ENCODE measurements at places on chromosomes 12 and 14. TPM values are rescaled to one million over a fixed set of nuclear protein-coding genes. Genes with fewer than 3 reads are reported as not detected.

Gene RPGRIP1
- not detected for total RNA-seq

Gene NPAS3
- not detected for total RNA-seq

Gene KLRC2
- total RNA-seq, result not detected

Gene SYNDIG1L
- total RNA-seq, result not detected

Gene RNASE4
- 6.2 TPM for total RNA-seq

Gene CNTN1
- not detected for total RNA-seq

Gene RPL41
- 3,324 TPM for total RNA-seq

Gene KLRD1
- 0.93 TPM for total RNA-seq

DNA sequence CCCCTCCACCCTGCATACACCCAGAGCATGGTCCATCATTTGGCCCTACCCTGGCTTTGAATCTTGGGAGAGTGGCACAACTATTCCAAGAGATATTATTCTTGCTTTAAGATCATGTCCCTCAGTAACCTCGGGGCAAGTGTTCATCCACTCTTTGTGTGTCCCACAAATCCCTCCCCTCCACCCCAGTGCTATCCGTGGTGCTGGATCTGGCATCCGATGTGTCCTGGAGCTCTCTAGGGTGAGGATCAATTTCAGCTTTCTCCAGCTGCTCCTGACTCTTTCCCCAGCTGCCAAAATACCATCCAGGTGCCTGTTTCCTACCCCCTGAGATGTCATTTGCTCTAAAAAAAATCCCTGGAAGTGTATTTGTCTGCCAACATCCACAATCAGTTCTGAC is 64.8 kb upstream of the CMKLR1 start:
- no peak for DNase-seq
- no peaks in the 10 kb centered on the region for H3K4me1 ChIP-seq
- H3K36me3 ChIP-seq, result no peaks in the 10 kb centered on the region
- H3K4me3 ChIP-seq, result no peak overlapping the region
- no peak overlapping the region for H3K27ac ChIP-seq

DNA sequence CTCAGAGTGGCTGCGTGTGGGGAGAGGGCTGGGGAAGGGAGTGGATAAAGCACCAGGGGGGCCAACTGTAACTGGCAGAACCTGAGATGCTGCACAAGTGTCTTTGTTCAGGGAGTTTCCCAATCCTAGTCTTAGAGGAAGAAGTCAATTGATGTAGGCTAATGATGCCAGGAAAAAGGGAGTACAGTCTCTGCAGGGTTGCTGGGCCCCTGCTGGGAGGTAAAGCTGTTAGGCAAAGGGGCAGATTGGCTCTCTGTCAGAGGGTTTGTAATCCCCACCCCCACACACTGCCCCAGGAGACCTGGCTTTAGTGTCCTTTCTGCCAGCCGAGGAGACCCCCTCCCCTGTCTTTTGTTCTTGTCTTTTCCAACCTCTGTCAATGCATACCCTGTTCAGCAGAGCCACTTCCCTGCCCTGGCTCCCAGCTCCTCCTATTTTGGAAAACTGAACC is 178.4 kb downstream of the KCNA5 start:
- H3K4me1 ChIP-seq, result no peaks in the 10 kb centered on the region
- peaks cover 38% of the 10 kb centered on the region for H3K27me3 ChIP-seq
- no peak overlapping the region for H3K4me3 ChIP-seq

DNA sequence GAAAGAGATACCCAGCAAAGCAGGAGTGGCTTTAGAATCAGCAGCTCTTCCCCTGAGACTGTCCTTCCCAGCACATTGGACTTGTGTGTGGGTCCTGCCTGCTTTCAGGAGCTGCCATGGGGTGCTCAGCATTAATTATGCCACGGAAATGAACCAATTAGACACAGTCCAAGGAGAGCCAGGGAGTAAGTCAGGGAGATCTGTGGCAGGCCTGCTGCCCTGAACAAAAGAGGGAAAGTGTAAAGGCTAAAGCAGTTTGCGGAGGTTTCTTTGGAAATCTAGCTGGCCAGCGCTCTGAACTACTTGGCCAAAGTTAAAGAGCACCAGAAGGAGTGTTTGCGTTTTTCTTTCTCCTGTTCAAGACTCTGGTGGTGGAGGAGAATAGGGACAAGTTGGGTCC is 65.7 kb upstream of the SRSF5 start:
- no peak for DNase-seq
- H3K4me1 ChIP-seq, result peaks cover 5% of the 10 kb centered on the region
- H3K27ac ChIP-seq, result no peak overlapping the region
- no peaks in the 10 kb centered on the region for H3K36me3 ChIP-seq

- 0 out of 2 replicates have a peak overlapping the region, but pooled peaks have one; percentile 34 for H3K27ac ChIP-seq
- DNase-seq, result no peak
- no peak overlapping the region for H3K4me3 ChIP-seq
- H3K36me3 ChIP-seq, result peaks cover 11% of the 10 kb centered on the region
These were observed 190.2 kb upstream of the AMIGO2 start for GRCh38 chr12:47269916-47270315.

DNA sequence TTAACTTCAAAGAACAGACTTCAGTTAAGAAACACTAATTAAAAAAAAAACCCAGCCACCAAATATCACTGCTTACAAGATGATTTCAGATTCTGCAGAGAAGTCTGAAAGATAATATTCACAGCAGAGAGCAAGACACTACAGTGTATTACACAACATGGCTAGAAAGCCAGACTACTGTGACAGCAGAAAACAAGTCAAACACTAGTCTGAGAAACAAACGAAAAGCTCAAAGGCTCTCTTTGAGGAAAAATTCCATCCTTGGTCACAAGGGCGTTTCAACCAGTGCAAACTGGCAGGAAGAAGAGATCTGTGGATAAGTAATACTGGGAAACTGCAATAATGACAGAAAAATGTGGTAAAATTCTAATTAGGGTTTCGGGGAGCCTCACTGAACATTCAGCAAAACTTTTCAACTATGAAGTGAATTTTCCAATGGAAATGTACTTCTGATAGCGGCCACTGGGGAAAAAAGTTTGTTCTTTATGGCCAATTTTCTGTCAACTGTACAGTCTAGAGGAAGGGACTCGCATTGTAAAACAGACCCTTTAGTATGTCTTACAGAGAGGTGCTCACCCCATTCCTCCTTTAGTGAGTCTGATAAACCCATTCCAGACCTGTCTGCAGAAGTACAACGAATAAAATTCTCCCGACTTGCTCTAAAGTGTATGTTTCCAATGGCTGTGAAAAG is 50.4 kb downstream of the ACADS start:
- DNase-seq, result no peak
- H3K4me1 ChIP-seq, result peaks cover 6% of the 10 kb centered on the region
- no peak overlapping the region for H3K27ac ChIP-seq
- no peak overlapping the region for H3K4me3 ChIP-seq

DNA sequence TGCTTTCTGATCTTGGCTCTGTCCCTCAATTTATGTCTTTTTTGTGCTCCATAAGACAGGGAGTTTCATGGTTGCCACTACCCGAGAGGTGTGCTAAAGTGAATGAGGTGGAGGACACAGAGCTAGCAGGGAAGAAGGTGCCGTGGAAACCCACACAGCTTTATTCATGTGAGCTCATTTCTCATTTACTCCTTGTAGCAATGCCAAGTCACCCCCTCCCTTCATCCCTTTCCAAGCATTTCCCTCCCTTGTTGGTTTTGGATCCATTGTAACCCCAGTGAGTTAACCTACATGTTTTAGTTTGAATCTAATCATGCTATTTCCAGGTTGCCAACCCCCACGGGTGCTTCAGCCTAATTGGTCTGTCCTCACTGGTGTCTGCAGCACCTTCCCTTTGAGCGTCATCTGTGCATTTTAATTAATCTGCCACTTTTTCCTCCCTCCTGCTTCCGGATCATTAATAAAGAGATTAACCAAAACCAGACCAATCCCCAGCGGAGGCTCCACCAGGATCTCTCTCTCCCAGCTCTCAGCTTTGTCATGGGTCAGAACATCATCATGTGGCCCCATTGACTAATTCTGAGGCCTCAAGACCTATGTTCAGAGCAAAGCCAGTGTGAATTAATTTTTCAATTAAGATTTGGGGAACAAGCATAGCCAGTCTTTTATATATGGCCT is 56.2 kb downstream of the NTF3 start:
- H3K27ac ChIP-seq, result peak overlapping the region; percentile 81
- H3K4me1 ChIP-seq, result peaks cover 42% of the 10 kb centered on the region
- no peaks in the 10 kb centered on the region for H3K27me3 ChIP-seq
- H3K36me3 ChIP-seq, result peaks cover 24% of the 10 kb centered on the region

DNA sequence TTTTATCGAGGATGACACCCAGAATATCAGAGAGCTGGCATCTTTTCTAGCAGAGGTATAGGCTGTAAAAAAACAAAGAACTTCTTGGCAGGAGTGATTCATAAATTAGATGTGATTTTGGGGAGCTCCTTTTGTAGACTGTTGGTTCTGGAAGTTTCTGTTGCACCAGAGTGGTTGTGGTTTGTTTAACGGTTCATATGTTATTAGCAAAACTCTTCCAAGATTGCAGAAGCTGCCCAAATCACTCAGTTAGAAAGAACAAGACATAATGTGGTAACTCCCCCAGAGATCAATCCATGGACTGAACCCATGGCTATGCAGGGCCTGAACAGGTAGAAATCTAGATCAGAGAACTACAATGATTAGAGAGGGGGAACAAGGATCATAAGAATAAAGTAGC is 6.7 kb upstream of the RNASE10 start:
- H3K4me1 ChIP-seq, result peaks cover 21% of the 10 kb centered on the region
- no peaks in the 10 kb centered on the region for H3K36me3 ChIP-seq
- H3K4me3 ChIP-seq, result no peak overlapping the region
- no peak for DNase-seq

- H3K27ac ChIP-seq, result no peak overlapping the region
- no peak overlapping the region for H3K4me3 ChIP-seq
- H3K27me3 ChIP-seq, result peaks cover 21% of the 10 kb centered on the region
- H3K36me3 ChIP-seq, result no peaks in the 10 kb centered on the region
- H3K4me1 ChIP-seq, result peaks cover 5% of the 10 kb centered on the region
- no peak for DNase-seq
These were observed 50.7 kb downstream of the BICDL1 start for GRCh38 chr12:120039711-120040110.

- H3K27ac ChIP-seq, result peak overlapping the region; percentile 11
- no peaks in the 10 kb centered on the region for H3K4me1 ChIP-seq
- no peaks in the 10 kb centered on the region for H3K36me3 ChIP-seq
These were observed 49.1 kb downstream of the FAM222A start for GRCh38 chr12:109762673-109763191.

GRCh38 chr14:86540636-86541247 is 1010.8 kb downstream of the FLRT2 start:
- 0 out of 2 replicates have a peak overlapping the region, but pooled peaks have one; percentile 17 for H3K27ac ChIP-seq
- H3K27me3 ChIP-seq, result no peaks in the 10 kb centered on the region

DNA sequence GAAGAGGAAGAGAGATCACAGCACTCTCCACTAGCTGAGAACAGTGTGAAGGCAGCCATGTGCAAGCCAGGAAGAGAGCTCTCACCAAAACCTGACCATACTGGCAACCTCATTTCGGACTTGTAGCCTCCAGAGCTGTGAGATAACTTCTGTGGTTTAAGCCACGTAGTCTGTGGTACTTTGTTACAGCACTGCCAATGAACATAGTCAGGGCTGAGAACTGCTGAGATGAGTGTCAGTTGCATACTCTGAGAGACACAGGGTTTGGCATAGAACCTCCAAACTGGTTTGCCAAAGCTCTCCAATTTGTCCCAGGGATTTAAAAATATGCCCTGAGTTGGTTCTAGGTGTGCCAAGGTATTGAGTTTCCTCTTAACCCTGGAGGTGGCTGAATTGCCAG is 218.6 kb downstream of the ATP23 start:
- peaks cover 12% of the 10 kb centered on the region for H3K27me3 ChIP-seq
- H3K4me1 ChIP-seq, result no peaks in the 10 kb centered on the region
- no peak for DNase-seq

GRCh38 chr12:127296591-127296990 is 970.4 kb upstream of the TMEM132C start:
- peaks cover 7% of the 10 kb centered on the region for H3K27me3 ChIP-seq
- H3K27ac ChIP-seq, result no peak overlapping the region
- peaks cover 9% of the 10 kb centered on the region for H3K36me3 ChIP-seq
- peaks cover 16% of the 10 kb centered on the region for H3K4me1 ChIP-seq
- H3K4me3 ChIP-seq, result no peak overlapping the region
- no peak for DNase-seq

GRCh38 chr12:106897981-106898901 is 57.5 kb upstream of the TMEM263 start:
- DNase-seq, result no peak
- H3K4me3 ChIP-seq, result no peak overlapping the region
- peaks cover 21% of the 10 kb centered on the region for H3K4me1 ChIP-seq

GRCh38 chr14:76376409-76376877 is 506 bp downstream of the ESRRB start:
- H3K27me3 ChIP-seq, result peaks cover 64% of the 10 kb centered on the region
- no peak overlapping the region for H3K27ac ChIP-seq
- DNase-seq, result no peak
- peak overlapping the region; percentile 78 for H3K4me3 ChIP-seq
- H3K36me3 ChIP-seq, result no peaks in the 10 kb centered on the region

- H3K27ac ChIP-seq, result peak overlapping the region; percentile 89
- peaks cover 12% of the 10 kb centered on the region for H3K36me3 ChIP-seq
- peak; percentile 26 for DNase-seq
- no peaks in the 10 kb centered on the region for H3K27me3 ChIP-seq
- peak overlapping the region; percentile 96 for H3K4me3 ChIP-seq
These were observed 1.3 kb downstream of the FGD6 start for GRCh38 chr12:95215949-95216348.

DNA sequence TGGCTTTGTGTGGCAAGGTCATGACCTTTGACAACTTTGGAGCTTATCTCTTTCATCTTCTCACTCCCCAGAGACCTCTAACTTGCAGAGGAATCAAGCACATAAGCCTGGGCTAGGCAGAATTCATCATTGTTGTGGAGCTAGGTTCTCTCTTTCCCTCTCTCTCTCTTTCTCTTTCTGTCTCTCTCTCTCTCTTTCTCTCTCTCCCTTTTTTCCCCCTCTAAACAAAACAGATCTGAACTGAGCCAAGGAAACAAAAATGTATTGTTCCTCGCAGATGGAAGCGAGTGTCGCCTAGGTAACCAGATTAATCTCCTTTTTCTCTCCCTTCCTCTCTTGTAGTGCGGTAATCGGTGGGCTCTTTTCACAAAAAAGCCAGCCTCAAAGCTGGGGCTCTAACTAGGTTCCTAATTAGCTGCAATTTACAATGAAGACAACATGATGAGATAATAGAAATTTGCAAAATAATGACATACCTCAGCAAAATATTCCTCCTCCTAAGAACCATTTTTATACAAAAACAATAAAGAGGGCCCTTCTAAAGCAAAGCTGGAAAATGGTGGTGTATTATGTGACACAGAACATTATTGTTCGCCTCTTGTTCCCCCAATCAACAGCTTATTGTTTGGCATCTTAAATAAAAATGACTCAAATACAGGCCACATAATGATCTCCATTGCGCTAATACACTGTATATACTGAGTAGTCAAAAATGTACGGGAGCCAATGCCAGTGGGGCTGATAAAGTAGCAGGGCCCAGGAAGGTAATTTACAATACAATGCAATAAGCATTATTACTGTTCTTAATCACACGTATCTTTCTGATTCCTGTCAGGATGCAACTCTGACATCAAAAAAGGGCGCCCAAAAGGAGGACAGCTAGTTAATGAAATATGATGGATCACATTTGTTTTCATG is 65.7 kb upstream of the SOX5 start:
- no peaks in the 10 kb centered on the region for H3K4me1 ChIP-seq
- H3K36me3 ChIP-seq, result peaks cover 4% of the 10 kb centered on the region
- H3K4me3 ChIP-seq, result no peak overlapping the region
- H3K27ac ChIP-seq, result no peak overlapping the region
